NCI-H1092 (cell line): ENCODE measurements at places on chromosomes 11 and 22.

GRCh38 chr11:11842421-11843008 is 743 bp downstream of the USP47 start:
- peak; percentile 42 for DNase-seq

- no peak for DNase-seq
These were observed 382.6 kb downstream of the DYNC2H1 start for GRCh38 chr11:103491777-103492176.

- peak; percentile 67 for DNase-seq
These were observed 8.2 kb downstream of the PDGFB start for GRCh38 chr22:39236321-39237317.

DNA sequence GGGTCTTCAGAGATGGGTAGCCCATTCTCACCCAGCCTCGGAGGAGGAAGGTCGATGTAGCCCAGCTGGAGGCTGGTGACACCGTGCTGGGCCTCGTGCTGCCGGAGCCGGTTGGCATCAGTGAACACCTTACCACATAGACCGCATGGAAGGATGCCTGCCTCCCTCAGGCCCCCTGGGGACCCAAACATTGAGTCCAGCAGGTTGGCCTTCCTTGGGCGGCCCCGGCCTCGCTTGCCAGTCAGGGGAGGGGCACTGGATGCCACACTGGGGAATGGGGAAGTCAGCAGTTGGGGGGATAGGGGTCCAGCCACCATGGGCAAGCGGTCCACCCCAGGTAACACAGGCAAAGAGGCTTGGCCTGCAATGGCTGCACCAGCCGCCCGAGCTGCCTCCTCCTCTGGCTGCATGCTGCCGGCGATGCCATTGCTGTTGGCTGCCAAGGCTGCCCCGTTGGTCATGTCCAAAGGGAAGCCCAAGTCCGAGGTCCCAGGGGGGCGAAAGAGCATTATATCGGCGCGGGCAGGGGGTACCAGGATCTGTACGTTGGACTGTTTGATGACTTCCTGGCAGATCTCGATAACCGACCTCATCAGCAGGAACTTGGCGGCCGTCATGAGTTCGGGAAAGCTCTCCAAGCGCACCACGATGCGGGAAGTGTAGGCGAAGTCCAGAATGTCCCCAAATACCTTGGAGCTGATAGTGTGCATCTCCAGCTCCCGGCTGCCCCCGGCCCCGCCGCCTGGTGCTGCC is 1.4 kb downstream of the PATZ1 start:
- DNase-seq = no peak

GRCh38 chr11:77501758-77502157 is 27.9 kb upstream of the PAK1 start:
- DNase-seq = no peak

GRCh38 chr22:20758688-20759087 is 15.2 kb upstream of the SERPIND1 start:
- DNase-seq = no peak

GRCh38 chr22:26985931-26986782 is 328.8 kb downstream of the MIAT start:
- no peak for DNase-seq

DNA sequence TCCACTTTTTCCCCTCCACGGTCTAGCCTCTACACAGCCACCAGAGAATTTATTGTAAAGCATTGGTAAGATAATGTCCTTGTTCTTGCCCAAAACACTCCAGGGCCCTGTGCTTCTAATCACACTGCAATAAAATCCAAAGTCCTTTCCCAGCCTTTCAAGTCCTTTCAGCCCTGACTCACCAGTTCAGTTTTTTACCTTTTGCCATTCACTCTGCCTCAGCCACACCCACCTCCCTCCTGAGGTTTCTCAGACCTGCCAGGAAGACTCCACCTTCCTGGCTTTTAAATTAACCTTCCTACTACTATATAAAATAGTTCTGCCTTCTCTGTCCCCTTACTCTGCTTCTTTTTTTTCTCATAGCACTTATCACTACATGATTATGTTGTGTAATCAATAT is 91.0 kb upstream of the ARHGAP32 start:
- no peak for DNase-seq

DNA sequence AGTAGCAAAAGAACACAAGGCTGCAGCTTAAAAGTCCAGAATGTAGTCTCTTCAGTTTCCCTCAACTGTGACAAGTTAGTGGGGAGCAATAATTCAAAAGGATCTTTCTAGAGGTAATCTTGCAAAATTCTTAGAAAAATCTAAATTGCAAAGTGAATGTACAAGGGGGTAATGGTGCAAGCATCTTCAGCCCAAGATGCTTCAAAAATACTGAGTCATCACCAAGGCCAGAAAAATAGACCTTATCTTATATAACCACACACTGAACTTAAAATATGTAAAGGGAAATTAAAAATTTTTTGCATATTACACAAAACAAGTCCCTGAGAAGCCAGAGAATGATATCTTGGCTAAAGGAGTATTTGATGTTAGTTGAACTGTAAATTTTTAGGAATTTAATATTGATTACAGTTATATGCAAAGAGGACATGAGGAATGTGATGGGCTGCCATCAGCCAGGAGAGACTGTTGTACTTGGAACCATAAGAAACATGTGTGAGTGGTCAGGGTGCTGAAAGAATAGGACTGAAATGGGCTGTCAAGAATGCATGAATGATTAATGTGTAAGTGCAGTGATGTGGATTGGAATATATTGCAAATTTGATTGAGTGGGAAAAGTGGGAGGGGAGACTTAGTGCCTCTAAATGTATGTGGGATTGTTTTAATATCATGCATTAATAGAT is 85.7 kb upstream of the LIN7C start:
- no peak for DNase-seq

GRCh38 chr22:31136155-31136554 is 4.2 kb downstream of the PLA2G3 start:
- DNase-seq = no peak

DNA sequence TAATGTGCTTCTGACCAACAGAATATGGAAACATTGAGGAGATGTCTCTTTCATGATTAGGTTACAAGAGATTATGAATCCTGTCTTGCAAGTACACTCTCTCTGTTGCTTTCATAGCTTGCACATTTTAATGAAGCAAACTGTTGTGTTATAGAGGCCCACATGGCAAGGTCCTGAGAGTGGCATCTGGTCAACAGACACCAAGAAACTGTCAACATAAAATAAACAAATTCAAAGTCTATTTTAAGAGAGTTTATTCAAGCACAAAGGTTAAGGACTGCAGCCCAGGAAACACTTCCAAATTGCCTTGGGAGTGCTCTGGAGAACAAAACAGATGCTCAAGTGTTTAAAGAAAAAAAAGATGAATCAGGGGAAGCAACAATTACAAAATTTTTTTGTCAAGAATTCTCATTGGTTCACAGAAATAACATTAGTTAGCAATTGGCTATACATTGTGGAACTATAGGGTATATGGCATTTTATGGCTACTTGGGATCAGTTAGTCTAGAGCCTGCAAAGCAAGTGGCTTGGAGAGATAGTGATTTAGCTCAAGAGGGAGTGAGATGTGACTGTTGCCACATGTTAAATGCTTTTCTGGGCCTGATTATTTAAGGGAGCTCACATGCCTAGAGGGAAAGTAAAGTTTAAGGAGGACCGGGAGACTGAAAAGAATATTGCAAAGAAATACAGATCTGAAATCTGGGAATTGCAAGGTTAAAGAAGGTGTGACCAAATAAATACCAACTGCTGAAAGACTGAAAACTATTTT is 54.6 kb downstream of the CTSC start:
- DNase-seq = no peak

DNA sequence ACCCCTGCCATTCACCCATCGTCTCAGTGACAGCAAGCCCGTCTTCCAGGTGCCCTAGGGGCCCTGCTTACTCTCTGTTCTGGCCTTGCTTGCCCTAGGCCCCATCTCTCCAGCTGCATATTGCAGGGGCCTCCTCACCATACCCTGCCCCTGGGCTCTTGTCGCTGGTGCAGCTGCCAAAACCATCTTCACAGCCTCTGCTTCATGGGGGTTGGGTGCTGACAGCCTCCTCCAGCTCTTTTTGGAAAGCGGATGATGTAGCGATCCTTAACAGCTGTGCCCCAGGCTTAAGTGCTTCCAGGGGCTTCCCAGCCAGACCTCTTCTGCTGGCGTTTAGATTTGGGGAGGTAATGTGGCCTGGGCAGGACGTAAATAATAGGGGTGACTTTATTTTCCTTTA is 61.2 kb upstream of the SUSD2 start:
- no peak for DNase-seq

GRCh38 chr22:24105013-24105360 is 76.3 kb upstream of the SUSD2 start:
- no peak for DNase-seq

DNA sequence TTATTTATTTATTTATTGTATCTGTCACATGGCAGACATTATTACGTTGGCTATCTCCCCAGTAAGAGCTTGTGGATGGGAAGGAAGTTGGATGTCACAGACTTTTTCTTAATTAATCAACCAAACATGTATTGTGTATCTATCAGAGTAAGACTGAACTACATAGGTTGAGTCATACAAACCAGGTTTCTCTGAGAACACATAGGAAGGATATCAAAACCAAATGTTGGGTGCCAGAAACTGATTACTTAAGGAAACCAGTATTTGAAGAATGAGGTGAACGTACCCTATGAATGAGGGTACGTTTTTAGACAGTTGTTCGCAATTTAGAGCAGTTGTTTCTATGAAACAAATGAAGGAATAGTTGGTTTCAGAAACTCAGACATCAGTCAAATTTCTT is 136.4 kb downstream of the SLC17A6 start:
- no peak for DNase-seq

- DNase-seq = no peak
These were observed 18.9 kb downstream of the MYRF start for GRCh38 chr11:61771195-61771894.

GRCh38 chr11:119028346-119029068 is 2.2 kb downstream of the SLC37A4 start:
- no peak for DNase-seq

- DNase-seq = no peak
These were observed 51.8 kb downstream of the MN1 start for GRCh38 chr22:27749597-27750225.

- no peak for DNase-seq
These were observed 47.5 kb upstream of the AQP11 start for GRCh38 chr11:77542296-77542695.

DNA sequence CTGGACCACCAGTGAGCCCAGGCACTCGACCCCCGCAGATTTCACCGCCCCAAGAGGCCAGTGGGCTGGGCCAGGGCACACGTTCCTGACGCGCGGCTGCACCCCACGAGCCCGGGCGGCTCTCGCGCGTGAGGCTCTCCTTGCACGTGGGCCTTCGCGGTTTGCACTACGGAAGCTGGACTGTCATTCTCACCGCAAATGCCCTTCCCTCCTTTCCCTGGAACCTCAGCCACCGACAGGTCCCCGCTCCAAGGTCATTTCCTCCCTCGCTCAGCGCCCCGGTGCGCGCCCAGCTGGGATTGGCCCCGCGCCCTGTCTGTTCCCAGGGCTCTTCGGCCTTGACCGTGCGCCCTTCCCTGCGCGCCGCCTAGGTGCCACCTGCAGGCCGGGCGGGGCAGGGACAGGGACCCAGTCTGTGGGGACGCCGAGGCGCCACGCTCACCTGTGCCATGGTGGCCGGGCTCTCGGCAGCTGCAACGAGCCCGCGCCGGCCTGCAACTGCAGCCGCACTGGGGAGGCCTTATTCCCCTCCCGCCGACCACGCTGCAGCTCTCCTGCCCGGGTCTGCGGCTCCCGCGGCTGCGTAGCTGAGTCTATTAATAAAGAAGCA is 2.1 kb upstream of the CPT1A start:
- peak; percentile 86 for DNase-seq

DNA sequence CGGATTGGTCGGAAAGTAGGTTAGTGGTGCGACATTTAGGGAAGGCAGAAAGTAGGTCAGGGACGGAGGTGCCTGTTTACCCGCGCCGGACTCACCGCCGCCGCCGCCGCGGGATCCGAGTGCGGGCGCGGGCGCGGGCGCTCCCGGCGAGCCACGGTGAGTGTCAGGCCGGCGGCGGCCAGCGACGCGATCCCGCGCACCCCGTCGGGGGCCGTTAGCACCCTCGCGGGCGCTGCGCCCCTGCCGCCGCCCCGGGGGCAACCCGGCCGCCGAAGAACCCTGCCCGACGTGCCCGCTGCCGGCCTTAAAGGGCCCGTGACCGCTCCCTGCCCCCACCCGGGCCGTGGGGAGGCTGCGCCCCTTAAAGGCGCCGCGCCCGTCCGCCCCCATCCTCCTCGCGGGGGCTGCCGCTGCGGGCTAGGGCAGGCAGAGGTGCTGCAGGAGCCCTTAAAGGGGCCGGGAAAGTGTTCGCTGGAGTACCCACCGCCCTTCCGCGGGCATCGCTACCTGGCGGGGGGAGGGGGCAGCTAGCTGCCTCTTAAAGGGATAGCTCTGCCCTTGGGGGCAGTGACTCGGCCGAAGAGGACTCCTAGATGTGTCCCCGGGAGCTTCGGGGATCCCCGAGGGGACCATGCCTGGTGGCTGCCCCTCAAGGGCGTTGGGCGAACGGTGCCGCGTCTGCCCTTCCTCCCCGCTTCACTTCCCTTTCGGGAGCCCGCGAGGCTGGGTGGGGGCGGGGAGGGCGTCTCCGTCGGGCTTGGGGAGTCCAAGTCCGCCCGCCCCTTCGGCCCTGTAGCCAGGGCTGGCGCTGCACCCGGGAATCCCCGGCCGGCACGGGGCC is at the start of gene BMAL1:
Gene BMAL1, plus strand, starts transcription at position 23 of the 841 bp plus-strand sequence. CDS start 76,519 bp downstream, outside the sequence.
- peak; percentile 39 for DNase-seq

- DNase-seq = no peak
These were observed 19.1 kb downstream of the MIF start for GRCh38 chr22:23913306-23913660.

DNA sequence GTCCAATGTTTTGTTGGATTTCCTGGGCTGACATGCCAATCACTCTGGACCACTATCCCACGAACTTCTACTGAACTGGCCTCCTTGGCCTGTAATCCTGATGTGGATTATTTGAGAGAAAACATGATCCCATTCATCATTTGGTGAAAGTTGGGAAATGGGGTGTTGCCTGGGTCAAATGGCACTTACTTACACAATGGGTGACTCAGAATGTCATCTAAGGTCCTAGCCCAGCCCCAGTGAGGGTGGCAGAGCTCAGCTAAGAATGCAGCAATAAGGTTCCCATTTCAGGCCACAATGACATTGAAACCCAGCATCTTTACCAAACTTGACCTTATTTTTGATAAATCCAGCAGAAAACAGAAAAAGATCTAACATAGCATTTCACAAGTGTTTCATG is 8.0 kb upstream of the DSCAML1 start:
- DNase-seq = no peak

- DNase-seq = no peak
These were observed 179.4 kb downstream of the WNT11 start for GRCh38 chr11:76026862-76027261.

- no peak for DNase-seq
These were observed 12.8 kb downstream of the SCYL1 start for GRCh38 chr11:65537620-65538231.

DNA sequence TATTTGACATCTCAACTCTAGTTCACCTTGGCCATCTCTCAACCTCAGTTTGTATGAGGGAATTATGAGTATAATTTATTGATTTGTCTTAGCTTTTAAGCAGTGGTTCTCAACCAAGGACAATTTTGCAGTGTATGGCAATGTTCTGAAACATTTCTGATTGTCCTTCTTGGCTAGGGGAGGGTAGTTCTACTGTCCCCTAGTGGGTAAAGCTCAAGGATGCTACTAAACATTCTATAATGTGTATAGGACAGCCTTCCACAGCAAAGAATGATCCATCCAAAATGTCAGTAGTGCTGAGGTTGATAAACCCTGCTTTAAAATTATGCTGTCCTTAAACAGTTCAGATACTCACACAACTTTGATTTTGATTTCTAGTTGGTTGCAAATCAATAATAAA is 78.1 kb upstream of the ALKBH3 start:
- DNase-seq = no peak

GRCh38 chr11:121696931-121697670 is 244.3 kb upstream of the SORL1-AS1 start:
- DNase-seq = peak; percentile 80
